ENCODE measurements at places on chromosomes 7 and 10. TPM values are rescaled to one million over a fixed set of nuclear protein-coding genes. Genes with fewer than 3 reads are reported as not detected.

- H3K36me3 ChIP-seq, result no peaks in the 10 kb centered on the region
- H3K4me1 ChIP-seq, result peaks cover 20% of the 10 kb centered on the region
- H3K4me3 ChIP-seq, result peak overlapping the region; percentile 71
- H3K27ac ChIP-seq, result no peak overlapping the region
- no peaks in the 10 kb centered on the region for H3K27me3 ChIP-seq
These were observed 1.1 kb downstream of the TTYH3 start for GRCh38 chr7:2632733-2633537.

DNA sequence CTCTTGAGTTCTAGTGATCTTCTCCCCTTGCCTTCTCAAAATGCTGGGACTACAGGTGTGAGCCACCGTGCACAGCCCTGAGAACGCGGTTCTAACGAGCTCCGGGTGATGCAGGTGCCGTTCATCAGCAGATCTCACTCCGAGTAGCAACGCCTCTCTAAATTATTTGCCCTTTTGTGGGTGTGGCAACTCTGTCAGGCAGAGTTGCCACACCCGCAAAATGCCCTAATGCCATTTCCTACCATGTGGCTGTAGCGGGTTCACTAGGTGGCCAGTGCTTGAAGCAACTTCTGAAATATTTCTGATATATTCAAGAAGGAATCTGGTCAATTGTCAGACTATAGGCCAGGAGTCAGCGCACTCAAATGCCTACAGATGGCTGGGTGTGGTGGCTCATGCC is 62.9 kb upstream of the NMT2 start:
- H3K27ac ChIP-seq, result no peak overlapping the region
- H3K4me1 ChIP-seq, result no peaks in the 10 kb centered on the region
- H3K36me3 ChIP-seq, result no peaks in the 10 kb centered on the region
- H3K27me3 ChIP-seq, result no peaks in the 10 kb centered on the region
- no peak for DNase-seq

GRCh38 chr7:118839515-118839914 is 615.0 kb downstream of the ANKRD7 start:
- no peak overlapping the region for H3K4me3 ChIP-seq
- H3K27ac ChIP-seq, result no peak overlapping the region
- no peaks in the 10 kb centered on the region for H3K4me1 ChIP-seq
- no peaks in the 10 kb centered on the region for H3K36me3 ChIP-seq

The TMEM106B gene
- total RNA-seq, result 31.2 TPM

- H3K4me3 ChIP-seq, result no peak overlapping the region
- no peak overlapping the region for H3K27ac ChIP-seq
- no peak for DNase-seq
These were observed 253.0 kb upstream of the GRB10 start for GRCh38 chr7:51035716-51036115.

The CRYGN gene
- not detected for total RNA-seq

DNA sequence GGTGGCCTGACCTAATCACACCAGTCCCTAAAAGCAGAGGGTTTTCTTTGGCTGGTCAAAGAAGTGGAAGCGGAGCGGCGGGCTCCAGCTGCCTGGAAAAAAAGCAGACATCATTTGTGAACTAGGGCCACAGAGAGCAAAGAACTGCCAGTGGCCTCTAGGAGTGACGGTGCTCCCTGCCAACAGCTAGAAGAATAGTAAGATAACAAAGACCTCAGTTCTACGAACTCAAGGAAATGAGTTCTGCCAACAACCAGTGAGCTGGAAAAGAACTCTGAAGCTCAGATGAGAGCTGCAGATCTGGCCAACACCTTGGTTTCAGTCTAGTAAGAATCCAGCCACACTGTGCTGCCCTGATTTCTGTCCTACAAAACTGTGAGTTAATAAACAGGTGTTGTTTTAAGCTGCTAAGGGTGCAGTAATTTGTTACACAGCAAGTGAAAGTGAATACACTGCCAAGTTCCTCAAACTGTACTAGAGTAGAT is 178.0 kb downstream of the SRPK2 start:
- peaks cover 37% of the 10 kb centered on the region for H3K4me1 ChIP-seq
- H3K27ac ChIP-seq, result no peak overlapping the region
- no peak overlapping the region for H3K4me3 ChIP-seq
- no peak for DNase-seq
- H3K36me3 ChIP-seq, result peaks cover 21% of the 10 kb centered on the region
